ENCODE measurements at places on chromosomes 2 and 18. TPM values are rescaled to one million over a fixed set of nuclear protein-coding genes. Genes with fewer than 3 reads are reported as not detected.

The SERPINB4 gene
- total RNA-seq = not detected

The ITPRIPL1 gene
- 25.6 TPM for total RNA-seq

The PSMA8 gene
- not detected for total RNA-seq

The BOLL gene
- not detected for total RNA-seq

The FEV gene
- not detected for total RNA-seq

The DHRS9 gene
- total RNA-seq = not detected

GRCh38 chr2:219457784-219458369 lies 23.2 kb downstream of the SPEG start:
- no peak for DNase-seq
- H3K4me3 ChIP-seq = no peak overlapping the region
- no peaks in the 10 kb centered on the region for H3K27me3 ChIP-seq
- H3K27ac ChIP-seq = no peak overlapping the region

DNA sequence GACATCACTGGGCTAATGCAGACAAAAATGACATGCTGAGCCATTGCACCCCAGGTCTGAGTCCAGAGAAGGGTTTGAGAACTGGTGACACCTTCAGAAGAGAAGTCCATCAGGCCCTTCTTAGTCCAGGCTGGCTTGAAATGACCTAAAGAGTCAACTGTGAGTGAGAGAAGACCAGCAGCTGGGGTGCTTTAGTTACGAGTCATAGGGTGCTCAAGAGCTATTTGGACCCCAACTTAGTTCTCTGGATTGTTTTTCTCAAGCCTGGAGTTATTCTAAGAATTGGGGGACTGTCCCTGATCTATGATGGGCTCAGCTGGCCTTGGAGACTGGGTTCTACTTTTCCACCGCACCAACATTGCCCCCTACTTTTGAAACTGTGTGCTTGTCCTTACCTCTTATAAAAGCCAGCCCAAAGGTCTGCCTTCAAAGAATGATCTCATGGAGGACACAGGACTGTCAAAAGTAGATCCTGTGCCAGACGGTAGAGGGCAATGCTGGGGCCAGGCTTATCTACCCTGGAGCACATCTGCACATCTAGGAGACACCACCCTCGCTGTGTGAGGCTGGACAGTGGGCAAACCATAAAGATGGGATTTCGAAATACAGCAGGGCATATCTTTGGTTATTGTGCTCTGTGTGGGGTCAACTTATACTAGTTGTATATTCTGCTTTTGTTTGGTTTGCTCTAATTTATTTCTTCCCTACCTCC lies 333.0 kb upstream of the SLC14A2 start:
- H3K4me1 ChIP-seq = peaks cover 10% of the 10 kb centered on the region
- H3K4me3 ChIP-seq = no peak overlapping the region
- no peak overlapping the region for H3K27ac ChIP-seq
- DNase-seq = no peak
- H3K36me3 ChIP-seq = no peaks in the 10 kb centered on the region

DNA sequence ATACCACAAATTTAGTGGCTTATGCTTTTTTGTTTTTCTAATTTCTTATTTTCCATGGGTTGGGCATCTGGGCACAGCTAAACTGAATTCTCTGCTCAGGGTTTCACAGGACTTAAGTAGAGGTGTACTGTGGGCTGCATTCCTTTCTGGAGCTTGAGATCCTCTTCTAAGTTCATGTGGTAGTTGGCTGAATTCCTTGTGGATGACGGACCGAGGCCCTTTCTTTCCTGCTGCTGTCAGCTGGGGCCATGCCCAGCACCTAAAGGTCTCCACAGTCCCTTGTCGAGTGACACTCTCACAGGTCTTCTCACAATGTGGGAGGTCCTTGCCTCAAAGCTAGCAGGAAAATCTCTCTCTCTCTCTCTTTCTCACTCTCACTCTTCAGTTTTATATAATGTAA lies 433.5 kb upstream of the LRATD1 start:
- no peak for DNase-seq
- H3K27me3 ChIP-seq = no peaks in the 10 kb centered on the region
- no peaks in the 10 kb centered on the region for H3K4me1 ChIP-seq
- no peaks in the 10 kb centered on the region for H3K36me3 ChIP-seq
- H3K27ac ChIP-seq = no peak overlapping the region

- no peaks in the 10 kb centered on the region for H3K27me3 ChIP-seq
- H3K27ac ChIP-seq = no peak overlapping the region
- no peak overlapping the region for H3K4me3 ChIP-seq
- DNase-seq = no peak
These were observed 126.1 kb downstream of the FAM161A start for GRCh38 chr2:61727746-61728145.

DNA sequence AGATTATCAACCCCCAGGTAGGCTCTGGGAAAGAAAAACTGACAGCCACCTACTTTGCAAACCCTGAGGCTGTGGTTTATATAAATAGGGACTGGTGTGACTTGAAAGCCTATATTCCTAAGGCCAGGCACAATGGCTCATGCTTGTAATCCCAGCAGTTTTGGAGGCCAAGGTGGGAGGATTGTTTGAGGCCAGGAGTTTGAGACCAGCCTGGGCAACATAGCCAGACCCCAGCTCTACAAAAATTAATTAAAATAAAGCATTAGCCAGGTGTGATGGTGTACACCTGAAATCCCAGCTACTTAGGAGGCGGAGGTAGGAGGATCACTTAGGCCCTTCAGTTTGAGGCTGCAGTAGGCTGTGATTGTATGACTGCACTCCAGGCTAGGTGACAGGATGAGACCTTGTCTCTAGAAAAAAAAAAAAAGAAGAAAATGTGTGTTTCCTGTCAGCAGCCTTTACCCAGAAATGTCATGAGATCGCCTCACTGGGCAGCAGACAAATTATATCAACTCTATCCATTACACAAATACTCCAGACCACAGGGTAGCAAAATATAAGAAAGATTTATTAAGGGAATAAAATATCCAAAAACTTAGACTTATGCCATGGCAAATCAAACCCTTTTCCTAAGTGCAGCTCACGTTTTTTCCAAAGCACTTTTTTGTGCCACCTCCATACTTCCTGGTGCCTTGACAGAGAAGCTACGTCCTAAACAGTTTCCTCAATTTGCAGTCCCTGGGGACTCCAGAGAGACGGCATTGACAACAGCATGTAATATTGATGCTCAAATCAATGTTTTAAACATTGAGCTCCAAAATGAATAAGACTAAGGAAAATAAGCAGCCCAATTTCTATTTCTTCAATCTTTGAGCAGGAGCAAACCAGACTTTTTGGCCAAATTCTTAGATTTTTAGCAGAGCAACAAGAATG lies 190.8 kb upstream of the NDUFV2 start:
- no peaks in the 10 kb centered on the region for H3K27me3 ChIP-seq
- no peak overlapping the region for H3K4me3 ChIP-seq
- H3K4me1 ChIP-seq = peaks cover 10% of the 10 kb centered on the region

DNA sequence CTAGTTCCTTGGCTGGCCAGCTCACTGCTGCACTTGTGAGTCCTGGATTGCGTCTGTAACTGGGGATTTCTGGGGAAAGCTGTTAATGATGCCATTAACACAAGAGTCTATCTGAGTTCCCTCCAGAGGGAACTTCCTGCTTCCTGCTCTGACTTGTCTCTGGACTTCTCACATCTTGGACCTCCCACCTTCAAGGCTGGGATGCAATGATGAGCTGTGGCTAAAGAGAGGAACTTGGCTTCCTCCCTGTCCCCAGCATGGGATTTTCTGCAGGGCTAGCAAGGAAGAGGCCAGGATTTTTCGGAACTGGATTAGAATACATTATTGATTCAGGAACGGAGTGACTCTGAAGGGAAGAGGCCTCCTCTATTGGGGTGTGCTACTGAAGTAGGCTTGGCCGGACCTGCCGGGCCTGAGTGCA lies 155.5 kb downstream of the CLIP4 start:
- H3K4me1 ChIP-seq = peaks cover 17% of the 10 kb centered on the region
- no peak overlapping the region for H3K4me3 ChIP-seq
- no peaks in the 10 kb centered on the region for H3K27me3 ChIP-seq
- no peak for DNase-seq
- H3K27ac ChIP-seq = no peak overlapping the region
- H3K36me3 ChIP-seq = no peaks in the 10 kb centered on the region

DNA sequence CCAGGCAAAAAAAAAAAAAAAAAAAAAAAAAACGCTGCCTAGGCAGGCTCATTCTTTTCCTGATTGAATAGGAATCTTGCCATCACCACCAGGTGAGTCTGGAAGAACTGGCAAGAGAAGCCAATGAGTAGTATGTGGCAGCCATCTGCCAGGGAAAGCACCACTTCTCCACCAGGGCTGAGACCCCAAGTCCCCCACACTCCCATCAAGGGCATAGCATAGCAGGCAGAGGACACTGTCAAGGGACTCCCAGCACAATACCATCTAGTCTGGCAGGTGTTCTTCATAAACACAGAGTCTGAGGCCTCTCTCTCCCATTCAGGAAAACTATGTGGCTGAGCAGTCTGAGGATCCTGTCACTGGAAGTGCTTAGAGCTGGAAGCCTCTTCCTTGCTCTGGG lies 538.1 kb upstream of the DSEL start:
- H3K4me1 ChIP-seq = no peaks in the 10 kb centered on the region
- no peaks in the 10 kb centered on the region for H3K36me3 ChIP-seq
- no peak for DNase-seq
- H3K4me3 ChIP-seq = no peak overlapping the region

DNA sequence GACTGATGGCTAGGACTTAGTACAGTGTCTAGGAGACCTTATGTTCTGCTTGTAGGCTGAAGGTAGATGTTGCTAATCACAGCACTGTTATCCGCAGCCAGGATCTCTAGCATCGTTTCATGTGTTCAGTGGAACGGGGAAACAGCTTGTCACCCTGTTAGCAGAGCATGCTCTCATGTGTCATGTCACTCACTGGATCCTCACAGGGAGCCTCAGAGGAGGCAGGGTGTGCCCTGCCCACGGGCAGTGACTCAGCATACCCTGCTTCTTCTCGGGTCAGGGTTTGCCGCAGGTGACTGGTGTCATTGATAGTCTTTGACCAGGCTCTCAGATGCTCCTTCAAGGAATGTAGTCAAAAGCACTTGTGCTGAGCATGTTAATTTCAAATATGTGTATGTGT lies 44.4 kb downstream of the RPIA start:
- H3K27ac ChIP-seq = peak overlapping the region; percentile 90
- H3K27me3 ChIP-seq = no peaks in the 10 kb centered on the region
- H3K4me3 ChIP-seq = no peak overlapping the region
- peaks cover 21% of the 10 kb centered on the region for H3K36me3 ChIP-seq
- H3K4me1 ChIP-seq = peaks cover 16% of the 10 kb centered on the region

- peaks cover 9% of the 10 kb centered on the region for H3K4me1 ChIP-seq
- no peak overlapping the region for H3K4me3 ChIP-seq
- DNase-seq = no peak
- no peak overlapping the region for H3K27ac ChIP-seq
- H3K36me3 ChIP-seq = peaks cover 19% of the 10 kb centered on the region
These were observed 21.4 kb upstream of the DRC1 start for GRCh38 chr2:26380281-26380680.

DNA sequence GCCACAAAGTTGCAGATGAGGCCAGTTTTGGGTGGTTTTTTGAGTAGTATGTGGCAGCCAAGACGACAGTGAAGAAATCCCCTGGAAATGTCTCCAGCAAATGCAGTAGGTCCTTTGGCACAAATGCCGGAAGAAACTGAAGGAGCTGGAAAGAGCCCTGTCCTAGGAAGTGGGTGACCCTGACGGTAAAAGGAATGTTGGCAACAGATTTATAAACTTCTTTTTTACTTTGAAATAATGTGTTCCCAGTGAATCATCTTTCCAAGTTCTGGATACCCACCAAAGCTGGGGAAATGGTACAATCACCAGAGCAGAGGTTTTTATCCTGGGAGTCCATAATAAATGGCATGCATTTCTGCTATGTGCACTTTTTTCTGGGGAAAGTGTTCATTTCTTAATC lies 112.9 kb downstream of the CSRNP3 start:
- peaks cover 33% of the 10 kb centered on the region for H3K36me3 ChIP-seq
- H3K27ac ChIP-seq = no peak overlapping the region
- no peak for DNase-seq
- H3K27me3 ChIP-seq = no peaks in the 10 kb centered on the region
- H3K4me3 ChIP-seq = no peak overlapping the region

- peaks cover 9% of the 10 kb centered on the region for H3K4me1 ChIP-seq
- H3K27ac ChIP-seq = no peak overlapping the region
- H3K27me3 ChIP-seq = no peaks in the 10 kb centered on the region
- peaks cover 4% of the 10 kb centered on the region for H3K36me3 ChIP-seq
These were observed 12.7 kb downstream of the CNDP2 start for GRCh38 chr18:74508821-74509225.

GRCh38 chr2:98713332-98714015 lies 17.5 kb downstream of the MGAT4A start:
- no peak for DNase-seq
- no peaks in the 10 kb centered on the region for H3K36me3 ChIP-seq
- no peak overlapping the region for H3K4me3 ChIP-seq
- no peak overlapping the region for H3K27ac ChIP-seq
- H3K27me3 ChIP-seq = peaks cover 8% of the 10 kb centered on the region
- no peaks in the 10 kb centered on the region for H3K4me1 ChIP-seq

GRCh38 chr18:371609-371982 lies 103.7 kb upstream of the THOC1 start:
- H3K36me3 ChIP-seq = no peaks in the 10 kb centered on the region
- H3K4me3 ChIP-seq = no peak overlapping the region
- H3K4me1 ChIP-seq = peaks cover 11% of the 10 kb centered on the region
- H3K27ac ChIP-seq = peak overlapping the region; percentile 60
- no peak for DNase-seq

DNA sequence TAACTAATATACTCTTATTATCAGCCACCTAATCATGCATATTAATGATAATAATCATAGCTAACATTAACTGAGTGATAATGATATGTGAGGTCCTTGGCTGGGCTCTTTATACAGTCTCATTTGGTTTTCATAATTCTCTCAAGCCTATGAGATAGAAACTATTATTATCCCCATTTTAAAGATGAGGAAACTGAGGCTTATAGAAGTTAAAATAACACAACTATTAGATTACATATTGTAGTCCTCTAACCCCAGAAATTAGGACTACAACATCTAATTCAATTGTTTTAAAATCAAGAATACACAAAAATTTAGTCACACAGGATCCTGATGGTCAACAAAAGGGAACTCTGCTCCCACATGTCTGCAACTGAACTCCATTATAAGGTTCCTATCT lies 83.6 kb upstream of the ITGB6 start:
- no peak overlapping the region for H3K4me3 ChIP-seq
- no peaks in the 10 kb centered on the region for H3K27me3 ChIP-seq
- peaks cover 9% of the 10 kb centered on the region for H3K36me3 ChIP-seq
- no peak overlapping the region for H3K27ac ChIP-seq
- no peak for DNase-seq

DNA sequence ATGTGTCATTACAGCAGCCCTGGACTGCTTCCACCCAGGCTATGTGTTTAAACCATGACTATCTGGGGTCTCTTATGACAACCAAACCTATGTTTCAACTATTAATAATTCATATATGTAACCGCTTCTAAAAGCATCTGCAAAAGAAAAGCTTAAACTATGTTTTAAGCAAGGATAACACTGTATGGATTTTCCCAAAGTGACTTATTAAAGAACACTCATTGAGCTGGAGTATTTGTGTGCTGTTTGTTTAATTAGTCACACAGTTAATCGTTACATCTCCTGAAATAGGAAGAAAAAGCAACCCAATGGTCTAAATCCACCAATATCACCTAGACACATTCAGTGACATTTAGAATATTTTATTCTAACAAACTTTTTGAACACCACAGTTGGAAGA lies 51.3 kb downstream of the TMEM163 start:
- H3K27ac ChIP-seq = no peak overlapping the region
- no peaks in the 10 kb centered on the region for H3K36me3 ChIP-seq
- no peak overlapping the region for H3K4me3 ChIP-seq
- DNase-seq = no peak

Measured in neural crest cell (in vitro differentiated cells).